Amniotic epithelial cell (primary cell): ENCODE measurements at places on chromosomes 3 and 15.

GRCh38 chr3:53218131-53218530 lies 37.7 kb downstream of the TKT start:
- DNase-seq = no peak

- no peak for DNase-seq
Measured at GRCh38 chr3:134407239-134407625, 33.0 kb upstream of the AMOTL2 start.

DNA sequence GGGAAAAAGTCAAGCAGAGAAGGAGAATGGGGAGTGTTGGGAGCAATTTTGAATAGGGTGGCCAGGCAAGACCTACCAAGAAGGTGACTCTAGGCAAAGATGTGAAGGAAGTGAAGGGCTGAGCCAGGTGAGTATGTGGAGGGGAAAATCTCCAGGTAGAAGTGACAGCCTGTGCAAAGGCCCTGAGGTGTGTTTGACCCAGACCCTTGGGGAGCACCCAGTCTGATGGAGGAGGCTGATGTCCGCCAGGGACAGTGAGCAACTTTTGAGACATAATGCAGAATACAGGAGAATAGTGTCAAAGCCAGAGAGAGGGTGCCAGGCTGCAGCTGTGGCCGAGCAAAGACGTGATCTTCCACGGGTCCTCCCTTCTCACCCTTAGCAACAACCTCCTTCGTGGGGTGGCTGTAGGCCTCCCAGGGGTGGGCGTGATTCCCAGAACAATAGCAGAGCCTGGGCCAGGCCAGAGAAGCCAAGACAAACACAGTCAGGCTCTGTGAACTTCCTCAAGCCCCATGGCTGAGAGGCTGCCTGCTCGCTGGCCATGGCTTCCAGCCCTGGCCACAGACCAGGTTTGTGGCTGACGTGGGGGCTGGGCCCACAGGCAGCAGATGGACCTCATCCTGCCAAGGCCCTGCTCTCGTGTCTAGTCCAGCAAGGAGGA lies 58.1 kb downstream of the SLC6A6 start:
- peak; percentile 61 for DNase-seq

- peak; percentile 93 for DNase-seq
Measured at GRCh38 chr3:65604863-65605526, 433.7 kb downstream of the MAGI1 start.

DNA sequence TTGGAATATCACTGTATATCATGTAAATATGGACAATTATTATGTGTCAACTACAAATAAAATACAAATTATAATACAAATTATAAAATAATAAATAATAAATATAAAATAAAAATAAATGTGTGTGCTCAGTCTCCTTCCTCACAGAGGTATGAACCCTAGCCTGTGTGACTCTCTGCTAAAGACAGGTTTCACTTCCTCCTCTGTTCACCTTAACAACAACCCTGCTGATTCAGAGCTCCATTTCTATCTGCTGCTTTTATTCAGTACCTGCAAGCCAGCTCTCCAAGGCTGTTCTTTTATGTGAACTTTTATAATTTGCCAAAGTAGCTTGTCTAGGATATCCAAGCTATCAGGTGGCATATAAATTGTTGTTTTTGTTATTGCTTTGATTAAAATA lies 610.7 kb upstream of the GRM7 start:
- DNase-seq = no peak

DNA sequence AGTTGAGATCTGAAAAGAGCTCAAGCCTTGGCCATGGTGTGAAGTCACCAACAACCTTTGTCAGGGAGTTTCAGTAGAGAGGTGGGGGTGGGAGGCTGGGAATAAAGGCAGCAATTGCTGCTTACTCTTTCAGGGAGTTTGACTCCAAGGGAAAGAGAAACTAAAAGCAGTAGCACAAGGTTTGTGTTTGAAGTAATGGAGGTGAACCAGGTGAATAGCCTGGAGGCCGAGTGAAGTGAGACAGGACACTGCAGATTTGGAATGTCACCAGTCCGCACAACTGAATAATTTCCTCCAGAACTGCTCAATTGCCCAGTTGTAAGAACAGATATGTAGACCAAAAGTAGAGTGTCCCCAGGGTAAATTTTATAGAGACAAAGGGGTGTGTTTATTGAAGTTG lies 44.1 kb downstream of the CD86 start:
- DNase-seq = no peak

GRCh38 chr3:182697345-182697919 lies 95.9 kb upstream of the ATP11B start:
- DNase-seq = peak; percentile 64

GRCh38 chr15:90161950-90162361 lies 39.2 kb upstream of the SEMA4B start:
- DNase-seq = no peak
